Osteocyte (in vitro differentiated cells): ENCODE measurements at places on chromosomes 16 and 17. TPM values are rescaled to one million over a fixed set of nuclear protein-coding genes. Genes with fewer than 3 reads are reported as not detected.
A peak's percentile ranks its signal among the peaks of the same experiment; 100 is the strongest.

DNA sequence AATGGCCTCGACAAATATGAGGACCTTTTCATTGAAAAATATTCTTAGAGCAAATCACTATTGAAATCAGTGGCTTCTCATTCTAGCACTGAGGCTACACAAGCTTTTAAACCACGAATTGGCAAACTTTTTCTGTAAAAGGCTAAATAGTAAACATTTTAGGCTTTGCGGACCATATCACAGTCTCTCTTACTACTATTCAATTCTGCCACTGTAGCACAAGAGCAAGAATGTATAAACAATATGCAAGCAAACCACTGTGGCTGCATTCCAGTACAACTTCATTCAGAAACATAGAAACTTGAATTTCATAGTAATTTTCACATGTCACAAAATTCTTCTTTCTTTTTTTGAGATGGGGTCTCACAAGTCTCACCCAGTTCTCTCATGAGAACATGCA lies 49.1 kb downstream of the PHLPP2 start:
- DNase-seq: no peak

DNA sequence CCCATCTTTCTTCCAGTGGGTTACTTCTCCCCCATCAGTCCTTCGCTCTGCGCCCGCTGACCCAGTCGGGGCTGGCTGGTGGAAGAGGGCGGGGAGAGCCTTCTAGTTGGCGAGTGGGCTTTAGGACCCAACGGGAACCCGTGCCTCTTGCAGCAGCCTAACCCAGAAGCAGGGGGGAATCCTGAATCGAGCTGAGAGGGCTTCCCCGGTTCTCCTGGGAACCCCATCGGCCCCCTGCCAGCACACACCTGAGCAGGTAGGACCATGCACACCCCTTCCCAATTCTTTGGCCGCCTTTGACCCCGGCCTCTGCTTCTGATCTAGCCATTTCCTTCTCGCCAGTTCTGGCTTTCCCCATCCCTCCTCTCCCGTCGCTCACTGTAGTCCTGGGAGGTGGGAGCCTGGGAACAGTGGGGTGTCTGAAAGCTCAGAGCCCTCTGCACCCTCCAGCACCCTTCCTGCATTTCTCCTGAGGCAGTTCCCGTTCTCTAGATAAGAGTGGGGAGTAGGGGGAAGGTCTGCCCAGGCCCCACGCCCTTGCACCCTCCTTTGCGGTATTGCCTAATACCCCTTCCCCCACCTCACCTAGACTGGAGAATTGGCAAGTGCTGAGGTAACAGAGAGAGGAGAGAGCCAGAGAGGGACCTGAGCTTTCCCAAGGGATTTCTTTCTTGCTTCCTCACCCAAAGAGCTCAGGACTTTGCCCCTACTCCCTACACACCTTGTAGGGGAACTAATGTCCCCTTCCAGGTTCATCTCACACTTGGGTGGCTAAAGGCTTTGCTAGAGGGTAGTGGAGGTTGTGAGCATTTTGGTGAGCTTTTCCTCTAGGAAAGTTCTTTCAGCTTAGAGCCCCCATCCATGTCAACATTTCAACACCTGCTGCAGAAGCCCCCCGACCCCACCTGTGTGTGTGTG lies at the start of gene RARA:
RARA (plus strand) TSS at position 150 of the 918 bp plus-strand sequence. CDS start 22,039 bp downstream, outside the sequence.
- no peak for DNase-seq

- DNase-seq: no peak
Measured at GRCh38 chr16:12245088-12245920, 268.8 kb downstream of the SNX29 start.

GRCh38 chr17:58189436-58190146 lies 2.9 kb upstream of the EPX start:
- DNase-seq: no peak

The AANAT gene
- total RNA-seq: not detected in 2 replicates

The KCNJ18 gene
- not detected in 2 replicates for total RNA-seq

The GRB7 gene
- total RNA-seq: 0.94 and 1.2 TPM in 2 replicates

DNA sequence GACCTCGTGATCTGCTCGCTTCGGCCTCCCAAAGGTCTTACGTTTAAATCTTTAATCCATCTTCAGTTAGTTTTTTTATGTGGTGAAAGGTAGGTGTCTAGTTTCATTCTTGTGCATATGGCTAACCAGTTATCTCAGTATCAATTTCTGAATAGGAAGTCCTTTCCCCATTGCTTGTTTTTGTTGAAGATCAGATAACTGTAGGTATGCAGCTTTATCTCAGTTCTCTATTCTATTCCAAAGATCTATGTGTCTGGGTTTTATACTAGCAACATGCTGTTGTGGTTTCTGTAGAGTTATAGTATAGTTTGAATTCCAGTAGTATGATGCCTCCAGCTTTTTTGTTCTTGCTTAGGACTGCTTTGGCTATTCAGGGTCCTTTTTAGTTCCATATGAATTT lies 65.2 kb downstream of the TNFRSF13B start:
- DNase-seq: no peak

DNA sequence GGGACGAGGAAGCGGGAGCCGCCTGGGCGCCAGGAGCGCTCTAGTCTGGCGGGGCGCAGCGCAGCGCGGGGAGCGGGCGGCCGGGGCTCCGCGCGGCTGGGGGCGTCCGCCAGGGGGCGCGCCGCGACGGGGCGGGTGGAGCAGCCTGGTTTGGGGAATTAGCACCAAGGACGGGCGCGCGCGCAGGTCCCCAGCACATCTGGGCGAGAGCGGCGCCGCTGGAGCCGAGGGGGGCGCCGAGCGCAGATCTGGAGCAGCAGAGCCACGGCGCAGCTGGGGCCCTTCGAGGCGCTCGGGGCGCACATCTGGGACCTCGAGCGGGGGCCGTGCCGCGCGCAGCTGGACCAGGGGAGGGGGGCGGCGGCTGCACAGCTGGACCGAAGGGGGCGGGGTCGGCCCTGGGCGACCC lies at the start of gene NXPH3:
NXPH3 (plus strand) TSS at position 193 of the 409 bp plus-strand sequence. CDS start 349 bp downstream, outside the sequence.
- peak; percentile 91 for DNase-seq

The ABCA6 gene
- 1.2 and 1.7 TPM in 2 replicates for total RNA-seq

DNA sequence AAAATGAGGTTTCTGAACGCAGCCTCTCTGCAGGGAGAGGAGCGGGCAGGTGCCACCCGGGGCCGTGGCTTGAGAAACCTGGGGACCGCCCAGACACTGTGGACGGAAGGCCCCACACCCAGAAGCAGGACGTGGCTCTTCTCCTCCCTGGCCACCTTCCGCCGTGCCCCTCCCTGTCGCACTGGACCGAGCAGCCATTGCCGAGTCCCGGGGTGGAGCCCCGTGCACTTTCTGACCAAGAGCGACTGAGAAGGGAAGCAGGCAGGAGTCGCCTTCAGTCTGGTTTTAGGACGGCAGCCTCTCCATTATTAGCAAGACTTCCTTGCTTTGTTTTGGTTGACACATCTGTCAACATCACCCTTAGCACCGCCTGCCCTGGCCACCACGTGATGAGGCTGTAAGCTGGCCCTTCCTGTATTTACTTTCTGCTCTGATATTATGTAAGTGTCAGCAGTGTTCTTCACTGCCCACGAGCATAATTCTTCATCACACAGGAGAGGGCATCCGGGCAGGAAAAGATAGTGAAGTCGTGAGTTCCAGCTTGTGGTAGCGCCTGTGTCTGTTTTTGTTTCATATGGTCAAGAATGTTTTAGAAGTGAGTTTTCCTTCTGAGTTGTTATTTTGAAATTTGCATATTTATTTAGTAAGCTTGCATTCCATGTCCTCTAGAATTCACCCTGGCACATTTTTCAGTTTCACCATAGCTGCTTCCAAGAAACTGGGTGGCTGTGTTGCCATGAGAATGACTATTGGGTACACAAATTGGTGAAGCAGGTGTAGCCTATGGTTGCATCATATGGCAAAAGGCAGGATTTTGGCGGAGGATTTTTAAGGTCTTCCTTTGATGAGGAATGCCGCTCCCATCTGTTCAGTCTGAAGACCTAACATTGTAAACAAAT lies 1.0 kb downstream of the HERPUD1 start:
- no peak for DNase-seq

- DNase-seq: no peak
Measured at GRCh38 chr16:84332975-84333684, 35.2 kb upstream of the ATP2C2 start.

- DNase-seq: no peak
Measured at GRCh38 chr17:1829216-1829591, 498 bp downstream of the SMYD4 start.

DNA sequence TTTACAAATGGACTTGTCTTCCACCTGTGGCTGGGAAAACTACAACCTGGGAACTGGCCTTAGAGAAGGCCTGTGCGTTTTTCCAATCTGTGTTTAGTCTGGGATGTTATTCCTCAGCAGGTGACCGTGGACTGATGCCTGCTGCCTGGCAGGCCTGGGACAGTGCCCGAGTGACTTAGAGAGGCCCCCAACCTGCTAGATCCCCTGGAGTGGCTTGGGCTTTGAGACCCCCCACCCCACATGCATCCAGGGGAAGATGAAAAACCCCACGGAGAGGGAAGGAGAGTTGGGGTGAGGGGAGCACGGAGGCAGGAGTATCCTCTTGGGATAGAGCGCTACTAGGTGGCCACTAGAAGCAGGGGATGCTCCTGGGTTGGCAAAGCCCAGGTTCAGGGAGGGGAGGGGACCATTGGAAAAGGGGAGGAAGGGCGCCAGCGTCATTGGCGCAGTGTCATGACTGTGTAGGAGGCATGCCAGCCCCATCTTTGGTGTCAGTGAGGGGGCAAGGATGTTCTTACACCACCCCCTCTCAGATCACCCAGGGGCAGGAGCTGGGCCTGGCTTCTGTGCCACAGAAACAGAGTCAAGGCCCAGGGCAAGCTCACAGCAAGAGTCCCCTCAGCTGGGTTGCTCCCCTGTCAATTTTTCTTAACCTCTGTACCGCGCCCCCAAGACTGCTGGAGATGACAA lies 54.1 kb downstream of the MEAK7 start:
- no peak for DNase-seq

GRCh38 chr16:83301971-83302370 lies 505.8 kb upstream of the HSBP1 start:
- no peak for DNase-seq

- no peak for DNase-seq
Measured at GRCh38 chr17:40510328-40510648, 8.9 kb upstream of the TNS4 start.

GRCh38 chr17:70658317-70658716 lies 489.0 kb downstream of the KCNJ2 start:
- DNase-seq: no peak

GRCh38 chr17:76147211-76148014 lies 6.4 kb upstream of the FOXJ1 start:
- no peak for DNase-seq

DNA sequence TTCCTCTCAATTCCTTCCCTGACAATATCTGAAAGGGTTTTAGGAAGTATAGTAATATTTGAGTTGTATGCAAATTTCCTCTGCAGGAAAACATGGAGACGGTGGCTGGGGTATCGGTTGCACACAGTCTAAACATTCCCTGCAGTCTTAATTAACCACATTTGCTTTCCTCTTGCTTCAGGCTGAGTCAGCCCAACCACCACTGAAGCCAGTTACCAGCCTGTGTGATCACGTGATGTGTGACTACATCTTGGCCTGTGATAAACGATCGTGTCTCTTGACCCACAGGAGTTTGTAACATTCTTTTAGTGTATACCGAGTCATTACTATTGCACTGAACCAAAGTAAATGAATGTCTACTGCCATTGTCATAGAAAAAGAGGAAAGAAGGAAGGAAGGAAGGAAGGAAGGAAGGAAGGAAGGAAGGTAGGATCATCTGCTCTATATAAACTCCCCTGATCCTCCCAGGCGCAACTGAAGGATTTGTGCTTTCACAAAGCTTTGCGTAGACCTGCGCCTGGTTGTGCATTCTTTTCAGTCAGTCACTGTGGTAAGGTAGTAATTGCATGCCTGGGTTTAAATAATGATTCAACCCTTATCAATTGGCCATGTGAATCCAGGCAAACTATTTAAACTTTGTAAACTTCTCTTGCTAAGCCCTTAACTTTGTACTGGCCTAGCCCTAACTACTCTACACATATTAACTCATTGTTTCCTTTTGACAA lies 280.6 kb upstream of the SALL1 start:
- no peak for DNase-seq

- no peak for DNase-seq
Measured at GRCh38 chr16:68496689-68497088, 42.4 kb upstream of the ZFP90 start.

DNA sequence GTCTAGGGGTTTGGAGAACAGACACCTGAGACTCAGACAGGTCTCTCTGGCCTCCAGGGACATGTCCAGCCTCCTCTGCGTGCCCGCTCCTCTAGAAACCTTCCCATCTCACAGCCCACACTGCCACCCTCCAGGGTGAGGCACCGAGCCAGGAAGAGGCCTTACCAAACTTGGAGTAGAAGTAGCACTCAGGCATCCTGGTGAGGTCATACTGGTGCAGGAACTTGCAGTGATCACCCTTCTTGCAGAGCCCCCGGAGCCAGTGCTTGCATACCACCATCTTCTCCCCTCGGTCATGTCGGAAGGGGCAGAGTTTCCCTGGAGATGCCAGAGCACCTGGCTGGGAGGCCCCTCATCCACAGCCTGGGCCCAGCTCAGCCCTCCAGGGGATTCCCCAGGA lies 4.2 kb downstream of the CPSF4L start:
- no peak for DNase-seq

DNA sequence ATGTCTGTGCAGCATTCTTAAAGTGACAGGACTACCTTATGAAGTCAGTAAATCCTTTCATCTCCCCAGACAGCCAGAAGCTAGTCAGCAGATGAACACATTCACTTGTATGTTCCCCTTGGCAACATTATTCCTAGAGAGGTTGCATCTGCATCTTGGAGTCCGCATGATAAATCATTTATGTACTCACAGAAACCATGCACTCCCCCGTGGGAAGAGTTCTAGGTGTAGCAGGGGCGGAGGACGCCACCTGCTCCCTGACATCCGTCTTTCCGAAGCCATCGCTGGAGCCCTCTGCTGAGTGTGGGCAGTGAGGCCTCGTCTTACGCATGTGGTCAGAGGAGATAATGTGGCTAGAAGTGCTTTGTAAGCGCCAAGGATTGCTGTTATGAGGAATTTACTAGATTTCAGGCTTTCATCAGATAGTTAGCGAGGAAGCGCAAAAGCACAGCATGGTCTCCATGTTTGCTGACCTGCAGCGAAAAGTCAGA lies 144.5 kb downstream of the RPTOR start:
- no peak for DNase-seq

The OR1F1 gene
- total RNA-seq: not detected in 2 replicates

The BANP gene
- 19.5 and 20.5 TPM in 2 replicates for total RNA-seq

The CMTM1 gene
- total RNA-seq: 7.8 and 8.0 TPM in 2 replicates

- DNase-seq: peak; percentile 72
Measured at GRCh38 chr16:84477661-84478060, 26.8 kb downstream of the MEAK7 start.

GRCh38 chr17:10792151-10792550 lies 11.7 kb downstream of the TMEM238L start:
- DNase-seq: no peak

The MATCAP1 gene
- 26.6 and 35.7 TPM in 2 replicates for total RNA-seq

The CACNG5 gene
- total RNA-seq: not detected in 2 replicates

- DNase-seq: no peak
Measured at GRCh38 chr17:14792746-14793145, 472.4 kb downstream of the PMP22 start.

- no peak for DNase-seq
Measured at GRCh38 chr17:7856011-7856810, 1.1 kb downstream of the NAA38 start.

The CUEDC1 gene
- 34.7 and 38.4 TPM in 2 replicates for total RNA-seq

GRCh38 chr17:2876467-2876866 lies 80.2 kb downstream of the RAP1GAP2 start:
- DNase-seq: no peak

The NFE2L1 gene
- total RNA-seq: 250 and 278 TPM in 2 replicates
